ENCODE measurements at places on chromosomes 12 and 14. TPM values are rescaled to one million over a fixed set of nuclear protein-coding genes. Genes with fewer than 3 reads are reported as not detected.

The SMCO3 gene
- 0.46 TPM for total RNA-seq

The CD27 gene
- total RNA-seq, result not detected

GRCh38 chr12:107107381-107107780, 14.0 kb upstream of the CRY1 start:
- DNase-seq, result no peak

DNA sequence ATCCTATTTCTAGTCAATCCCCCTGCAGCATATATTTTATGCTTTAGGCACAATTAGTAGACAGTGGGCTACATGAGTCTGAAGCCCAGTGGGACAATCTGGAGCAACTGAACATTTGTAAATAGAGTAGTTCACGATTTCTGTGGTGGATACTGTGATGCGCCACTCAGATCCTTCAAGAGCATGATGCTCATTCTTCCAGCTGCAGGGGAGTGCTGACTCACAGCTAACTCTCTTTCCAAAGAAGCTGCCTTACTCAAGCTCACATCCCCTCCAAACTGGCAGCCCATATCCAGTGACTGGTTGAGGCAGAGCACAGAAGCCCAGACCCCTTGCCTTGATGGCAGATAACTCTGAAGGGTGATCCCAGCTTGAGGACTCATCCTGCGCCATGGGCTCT, 224.2 kb upstream of the EEA1 start:
- no peak for DNase-seq

- no peak for DNase-seq
Measured at GRCh38 chr12:77060883-77061240, 4.5 kb downstream of the E2F7 start.

GRCh38 chr12:57541001-57541400, 6.0 kb downstream of the DCTN2 start:
- DNase-seq, result no peak

- DNase-seq, result no peak
Measured at GRCh38 chr14:75877292-75877691, 104.5 kb downstream of the TGFB3 start.

DNA sequence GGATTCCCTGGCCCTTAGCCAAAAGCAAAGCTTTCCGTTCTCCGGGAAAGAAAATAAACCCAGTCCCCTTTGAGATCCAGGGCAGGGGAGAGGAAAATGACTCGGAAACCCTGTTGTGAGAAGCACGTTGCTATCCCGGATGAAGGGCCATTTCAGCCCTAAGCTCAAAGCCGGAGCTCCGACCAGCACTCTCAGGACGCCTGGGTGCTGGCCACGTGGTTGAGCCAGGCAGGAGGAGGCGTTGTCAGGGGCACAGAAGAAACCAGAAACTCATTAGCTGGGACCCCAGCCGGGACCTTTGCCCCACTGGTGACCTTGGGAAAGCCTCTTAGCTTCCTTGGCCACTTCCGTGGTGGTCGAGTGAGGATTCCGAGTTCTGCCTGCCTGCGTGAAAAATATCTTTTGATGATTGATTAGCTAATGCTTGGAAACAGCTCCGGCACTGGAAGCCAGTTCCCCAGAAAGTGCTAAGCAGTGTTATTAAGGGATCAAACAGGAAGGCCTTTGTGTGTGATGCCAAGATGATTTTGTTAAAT, 57.6 kb upstream of the FZD10 start:
- DNase-seq, result no peak

DNA sequence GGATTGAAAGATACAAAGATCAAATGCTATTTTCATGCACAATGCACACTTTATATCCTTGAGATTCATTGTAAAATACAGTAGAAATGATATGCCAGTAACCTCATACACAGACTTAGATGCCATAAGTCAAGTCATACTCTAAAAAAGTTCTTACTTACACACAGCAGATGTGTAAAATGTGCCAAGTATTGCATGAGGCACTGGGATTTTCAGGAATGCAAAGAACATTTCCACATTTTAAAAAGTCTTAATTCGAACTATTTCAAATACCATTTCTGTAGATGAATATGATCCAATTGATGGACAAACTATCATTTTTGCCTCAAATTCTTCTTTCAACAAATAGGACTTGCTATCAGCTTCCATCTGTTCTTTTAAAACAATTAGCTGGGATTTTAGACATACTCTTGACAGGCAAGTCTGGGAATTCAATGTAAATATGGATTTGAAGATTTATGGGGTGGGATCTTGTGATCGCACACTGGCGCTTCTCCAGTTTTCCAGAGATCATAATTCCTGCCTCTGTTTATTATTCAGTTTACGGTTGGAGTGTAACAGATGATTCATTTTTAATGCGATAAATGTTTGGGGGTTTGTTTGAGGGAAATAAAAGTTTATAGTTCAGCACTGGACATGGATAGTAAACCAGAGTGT, 183.8 kb downstream of the PAX9 start:
- no peak for DNase-seq

DNA sequence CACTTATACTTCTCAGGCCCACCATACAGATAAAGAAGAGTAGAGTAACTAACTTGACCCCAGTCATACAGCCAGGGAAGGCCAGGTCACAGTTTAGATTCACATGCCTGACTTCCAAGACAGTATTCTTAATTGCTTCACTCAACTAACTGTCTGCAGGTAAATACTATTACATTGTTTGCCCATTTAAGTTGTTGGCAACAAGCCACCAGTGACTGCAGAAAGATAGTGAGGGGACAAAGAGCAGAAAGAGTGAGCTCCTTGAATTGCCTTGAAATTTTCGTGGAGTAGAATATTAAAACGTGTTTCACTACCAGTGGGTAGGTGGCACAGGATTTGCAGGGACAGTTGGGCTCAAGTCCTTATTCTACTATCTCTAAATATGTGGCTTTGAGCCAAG, 146.3 kb upstream of the RMST start:
- DNase-seq, result no peak

- DNase-seq, result no peak
Measured at GRCh38 chr12:21989819-21990412, 48.7 kb upstream of the ABCC9 start.

Measured in pulmonary artery endothelial cell (primary cell).